ENCODE measurements at places on chromosomes 12 and 14. TPM values are rescaled to one million over a fixed set of nuclear protein-coding genes. Genes with fewer than 3 reads are reported as not detected.

DNA sequence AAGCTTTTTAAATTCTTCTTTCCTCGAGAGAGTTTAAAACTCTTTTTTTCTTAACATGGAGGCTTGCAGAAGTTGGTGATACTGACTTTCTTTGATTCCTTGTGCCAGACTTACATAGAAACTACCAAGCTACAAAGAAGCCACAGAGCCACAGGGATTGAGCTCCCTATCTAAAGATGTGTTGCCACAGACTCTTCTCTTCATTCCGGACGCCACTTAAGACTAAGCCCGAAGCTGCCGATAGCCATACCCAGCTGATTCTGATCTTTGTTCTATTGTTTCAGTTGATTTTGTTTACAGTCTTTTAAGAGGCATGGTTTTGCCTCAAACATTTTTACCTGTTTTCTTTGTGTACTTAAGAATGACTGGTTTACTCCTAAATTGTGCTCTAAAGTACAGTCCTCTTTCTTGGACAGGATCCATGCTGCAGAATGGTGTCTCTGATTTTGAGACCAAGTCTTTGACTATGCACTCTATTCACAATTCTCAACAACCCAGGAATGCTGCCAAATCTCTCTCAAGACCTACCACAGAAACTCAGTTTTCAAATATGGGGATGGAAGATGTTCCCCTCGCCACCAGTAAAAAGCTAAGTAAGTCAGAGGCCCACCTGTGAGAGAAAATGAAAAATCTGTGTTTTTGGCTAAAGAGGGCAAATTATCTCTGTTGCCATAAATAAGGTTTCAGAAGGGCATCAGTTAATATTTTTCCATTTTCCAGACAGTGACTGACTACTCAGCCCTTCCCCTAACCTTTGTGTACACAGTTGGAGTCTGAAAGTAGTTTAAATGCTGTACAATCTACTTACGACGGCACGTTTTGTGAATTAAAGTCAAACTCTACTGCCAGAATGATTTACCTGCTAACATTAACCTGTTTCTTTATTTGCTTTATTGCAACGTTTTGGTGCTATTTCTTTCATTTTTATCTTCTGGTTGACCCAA lies 42.1 kb upstream of the KCNH3 start:
- no peak for DNase-seq
- no peak overlapping the region for H3K27ac ChIP-seq
- H3K36me3 ChIP-seq, result peaks cover 60% of the 10 kb centered on the region
- H3K4me1 ChIP-seq, result no peaks in the 10 kb centered on the region
- no peaks in the 10 kb centered on the region for H3K27me3 ChIP-seq

The ENDOU gene
- total RNA-seq, result not detected

DNA sequence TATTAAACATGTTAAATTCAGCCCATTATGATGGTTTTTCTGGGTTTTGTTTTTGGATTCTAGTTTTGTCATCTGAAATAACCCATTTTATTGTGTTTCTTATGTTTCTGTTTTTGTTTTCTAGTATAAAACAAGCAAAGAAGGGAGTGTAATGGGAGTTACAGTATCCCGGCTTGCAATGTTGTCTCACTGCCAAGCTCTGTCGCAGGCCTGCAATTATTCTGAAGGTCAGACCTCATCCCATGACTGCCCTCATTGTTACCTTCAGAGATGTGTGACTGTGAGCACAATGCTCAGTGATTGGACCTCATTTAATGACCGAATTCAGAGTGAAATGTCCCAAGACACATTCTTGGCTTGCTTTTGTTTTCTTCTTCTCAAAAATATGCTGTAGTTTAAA lies 73.0 kb upstream of the ATF1 start:
- no peak for DNase-seq
- H3K4me3 ChIP-seq, result no peak overlapping the region
- no peaks in the 10 kb centered on the region for H3K27me3 ChIP-seq
- H3K4me1 ChIP-seq, result peaks cover 11% of the 10 kb centered on the region
- peaks cover 32% of the 10 kb centered on the region for H3K36me3 ChIP-seq

- DNase-seq, result no peak
- H3K27me3 ChIP-seq, result no peaks in the 10 kb centered on the region
- peaks cover 14% of the 10 kb centered on the region for H3K4me1 ChIP-seq
- H3K36me3 ChIP-seq, result peaks cover 72% of the 10 kb centered on the region
Observed at GRCh38 chr12:31309279-31309678, 16.7 kb downstream of the SINHCAF start.

The CLEC7A gene
- not detected for total RNA-seq

The ZFHX2 gene
- 12.8 TPM for total RNA-seq

The IL31 gene
- total RNA-seq, result not detected

The ZNF385A gene
- total RNA-seq, result 8.8 TPM

DNA sequence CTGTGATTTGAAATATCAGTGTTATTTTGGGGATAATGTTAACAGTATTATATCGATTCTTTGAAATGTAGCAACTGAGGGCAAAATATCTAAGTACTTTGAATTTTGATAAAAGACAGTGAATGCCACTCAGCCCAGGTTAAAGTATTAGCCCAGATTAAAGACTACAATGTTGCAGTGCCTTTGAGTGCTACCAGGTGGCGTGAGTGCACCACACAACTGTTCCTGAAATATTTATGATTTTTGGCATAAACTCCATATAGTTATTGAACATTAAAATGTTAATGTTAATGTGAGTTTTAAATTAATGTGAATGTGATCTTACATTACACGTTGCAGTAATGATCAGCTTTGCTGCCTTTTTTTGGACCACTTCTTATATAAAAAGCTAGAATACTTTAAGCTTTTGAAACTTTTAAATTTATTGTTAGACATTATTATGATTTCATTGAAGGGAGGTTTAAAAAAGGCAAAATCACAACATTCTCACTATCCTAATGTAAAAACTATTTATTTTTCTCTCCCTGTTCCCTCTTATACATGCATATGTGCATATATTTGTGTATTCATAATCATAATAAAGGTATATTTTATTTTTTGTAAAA lies 22.5 kb downstream of the MRPS35 start:
- DNase-seq, result peak; percentile 58
- H3K27me3 ChIP-seq, result no peaks in the 10 kb centered on the region
- no peak overlapping the region for H3K4me3 ChIP-seq

- DNase-seq, result no peak
- H3K36me3 ChIP-seq, result no peaks in the 10 kb centered on the region
- peaks cover 2% of the 10 kb centered on the region for H3K4me1 ChIP-seq
Observed at GRCh38 chr12:112823582-112824149, 32.1 kb downstream of the RPH3A start.

GRCh38 chr12:112347581-112347982 lies 34.6 kb downstream of the HECTD4 start:
- no peaks in the 10 kb centered on the region for H3K27me3 ChIP-seq
- H3K27ac ChIP-seq, result no peak overlapping the region
- DNase-seq, result no peak
- no peaks in the 10 kb centered on the region for H3K4me1 ChIP-seq
- H3K36me3 ChIP-seq, result no peaks in the 10 kb centered on the region

The TAS2R42 gene
- not detected for total RNA-seq

DNA sequence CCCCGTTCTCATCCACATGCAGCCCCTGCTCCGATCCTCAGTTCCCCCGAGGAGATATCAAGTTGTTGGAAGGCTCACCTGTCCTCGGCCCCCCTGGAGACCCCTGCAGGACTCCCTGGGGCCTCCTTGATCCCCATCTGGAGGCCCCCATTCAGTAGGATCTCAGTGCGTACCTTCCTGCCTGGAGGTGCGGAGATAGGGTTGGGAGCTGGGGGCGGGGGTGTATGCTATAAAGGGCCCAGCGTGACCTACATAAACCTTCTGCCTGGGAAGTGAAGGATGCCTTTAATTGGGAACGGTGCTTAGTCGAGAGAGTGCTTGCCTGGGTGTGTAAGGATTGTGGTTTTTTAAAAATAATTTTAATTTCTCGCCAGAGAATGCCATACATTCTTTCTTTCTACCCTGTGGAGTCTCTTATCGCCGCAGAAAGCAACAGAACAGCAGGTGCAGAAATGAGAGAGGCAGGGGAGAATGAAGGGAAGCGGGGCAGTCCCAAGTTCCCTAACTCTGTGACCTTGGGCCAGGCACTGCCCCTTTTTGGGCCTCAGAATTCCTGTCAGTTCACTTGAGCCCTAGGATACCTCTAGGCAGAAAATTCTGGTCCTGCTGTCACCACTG lies 153.7 kb downstream of the TSPAN9 start:
- DNase-seq, result no peak
- H3K36me3 ChIP-seq, result no peaks in the 10 kb centered on the region
- H3K27ac ChIP-seq, result no peak overlapping the region
- H3K4me3 ChIP-seq, result no peak overlapping the region
- no peaks in the 10 kb centered on the region for H3K27me3 ChIP-seq
- peaks cover 9% of the 10 kb centered on the region for H3K4me1 ChIP-seq

The SPIC gene
- total RNA-seq, result not detected

DNA sequence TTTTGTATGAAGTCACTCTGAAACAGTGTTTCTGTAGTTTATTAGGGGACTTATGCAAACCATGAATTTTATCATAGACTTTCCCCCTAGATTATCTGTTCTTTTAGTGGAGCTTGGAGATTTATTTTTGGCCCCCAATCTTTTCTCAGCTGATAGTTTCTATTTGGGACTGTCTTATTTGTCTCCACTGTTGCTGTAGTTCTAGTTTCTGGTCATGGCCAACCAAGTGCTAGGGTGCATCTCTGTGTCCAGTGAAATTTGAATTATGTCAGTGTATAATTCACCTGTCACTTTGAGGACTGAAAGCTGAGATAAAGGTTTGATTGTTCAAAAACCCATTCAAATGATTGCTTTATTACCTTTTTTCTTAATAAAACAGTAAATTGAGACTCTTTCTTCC lies 61.3 kb downstream of the KTN1 start:
- H3K36me3 ChIP-seq, result peaks cover 95% of the 10 kb centered on the region
- no peak overlapping the region for H3K27ac ChIP-seq
- no peak overlapping the region for H3K4me3 ChIP-seq

The PTGER2 gene
- not detected for total RNA-seq

- H3K4me3 ChIP-seq, result no peak overlapping the region
- H3K27me3 ChIP-seq, result no peaks in the 10 kb centered on the region
- H3K4me1 ChIP-seq, result no peaks in the 10 kb centered on the region
- H3K36me3 ChIP-seq, result no peaks in the 10 kb centered on the region
- DNase-seq, result no peak
- H3K27ac ChIP-seq, result no peak overlapping the region
Observed at GRCh38 chr12:17215759-17216570, 610.0 kb upstream of the LMO3 start.

GRCh38 chr12:9870286-9870866 lies 1.2 kb upstream of the CLEC2B start:
- H3K36me3 ChIP-seq, result no peaks in the 10 kb centered on the region
- no peak for DNase-seq
- H3K4me1 ChIP-seq, result no peaks in the 10 kb centered on the region
- H3K4me3 ChIP-seq, result no peak overlapping the region
- no peak overlapping the region for H3K27ac ChIP-seq

DNA sequence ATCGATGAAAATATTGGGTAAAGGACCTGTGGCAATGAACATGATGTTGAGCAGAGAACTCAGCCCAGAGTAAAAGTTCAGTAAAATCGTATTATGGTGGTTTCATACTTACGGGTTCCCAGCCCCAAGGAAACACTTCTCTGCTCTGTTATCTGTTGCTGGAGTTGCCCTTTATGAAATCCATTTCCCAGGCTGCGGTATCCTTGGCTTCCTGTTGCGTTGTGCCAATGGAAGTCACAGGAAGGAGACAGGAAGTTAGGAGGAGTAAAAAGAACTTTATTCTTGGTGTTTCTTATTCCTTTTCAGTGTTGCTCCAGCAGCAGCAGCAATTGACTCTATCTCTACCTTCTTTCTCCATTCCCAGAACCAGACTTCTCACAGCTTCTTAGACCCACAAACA lies 965.2 kb downstream of the VRK1 start:
- no peaks in the 10 kb centered on the region for H3K36me3 ChIP-seq
- H3K4me1 ChIP-seq, result peaks cover 4% of the 10 kb centered on the region
- H3K27ac ChIP-seq, result no peak overlapping the region
- H3K4me3 ChIP-seq, result no peak overlapping the region
- no peak for DNase-seq

The KRT4 gene
- not detected for total RNA-seq

DNA sequence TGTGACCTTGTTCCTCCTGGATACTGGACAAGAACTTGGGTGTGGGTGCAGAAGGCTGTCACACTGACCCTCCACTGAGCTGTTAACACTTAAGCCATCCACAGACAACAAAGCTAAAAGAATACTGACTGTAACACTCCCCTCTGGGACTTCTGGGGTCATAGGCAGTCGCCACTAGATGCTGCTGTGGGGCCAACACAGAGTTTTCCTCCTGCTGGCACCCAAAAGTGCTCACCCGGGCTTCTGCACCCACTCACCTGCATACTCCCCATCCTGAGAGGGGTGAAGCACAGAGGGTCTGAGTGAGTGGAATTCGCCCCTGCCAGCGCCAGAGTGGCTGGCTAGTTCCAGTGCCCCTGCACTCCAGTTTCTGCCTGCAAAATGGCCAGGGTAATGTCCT lies 422.4 kb upstream of the LMO3 start:
- H3K27ac ChIP-seq, result no peak overlapping the region
- H3K27me3 ChIP-seq, result no peaks in the 10 kb centered on the region
- peaks cover 5% of the 10 kb centered on the region for H3K4me1 ChIP-seq
- peak; percentile 77 for DNase-seq
- no peaks in the 10 kb centered on the region for H3K36me3 ChIP-seq

DNA sequence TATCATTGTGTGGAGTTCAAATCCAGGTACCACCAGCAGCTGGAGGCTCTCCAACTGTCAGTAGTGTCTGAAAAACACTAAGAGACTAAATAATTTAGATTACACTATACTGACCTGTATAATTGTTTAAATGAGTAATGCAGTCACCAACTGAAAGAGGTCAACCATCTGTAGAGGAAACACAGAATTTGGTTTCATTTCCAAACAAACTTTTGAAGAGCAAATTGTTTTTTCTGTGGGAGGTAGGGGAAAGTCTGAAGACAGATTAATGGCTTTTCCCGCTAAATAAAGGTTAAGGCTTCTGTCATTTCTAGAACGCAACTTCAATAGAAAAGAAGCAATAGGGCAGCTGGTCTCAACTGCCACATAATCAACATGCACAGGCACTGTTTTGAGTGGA lies 462.6 kb downstream of the PRKD1 start:
- H3K27me3 ChIP-seq, result no peaks in the 10 kb centered on the region
- H3K4me3 ChIP-seq, result no peak overlapping the region
- no peak for DNase-seq

The PIWIL1 gene
- total RNA-seq, result not detected

DNA sequence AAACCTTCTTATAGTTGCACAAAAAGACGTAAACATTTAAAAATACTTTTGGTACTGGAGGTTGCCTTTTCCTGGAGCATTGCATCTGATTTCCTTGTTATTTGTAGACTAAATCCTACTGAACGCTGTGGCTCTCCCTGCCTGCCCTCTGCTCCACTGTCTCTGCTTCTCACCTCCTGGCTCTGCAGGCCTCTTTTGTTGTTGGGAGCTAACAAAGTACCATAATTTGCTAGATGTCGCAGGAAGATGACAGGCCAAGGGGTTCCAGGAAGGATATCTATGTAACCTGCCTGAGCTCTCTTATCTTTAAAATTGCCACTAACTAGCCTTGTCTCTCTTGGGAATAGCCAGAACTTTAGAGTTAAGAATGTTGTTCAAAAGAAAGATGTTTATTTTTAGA lies 21.4 kb downstream of the SYNE2 start:
- H3K27me3 ChIP-seq, result no peaks in the 10 kb centered on the region
- no peak for DNase-seq
